ENCODE measurements at places on chromosomes 11 and 22.

GRCh38 chr11:39917256-39917655 lies 1542.2 kb downstream of the LRRC4C start:
- DNase-seq = no peak

GRCh38 chr11:18395735-18396504 lies 1.6 kb downstream of the LDHA start:
- DNase-seq = peak; percentile 100

DNA sequence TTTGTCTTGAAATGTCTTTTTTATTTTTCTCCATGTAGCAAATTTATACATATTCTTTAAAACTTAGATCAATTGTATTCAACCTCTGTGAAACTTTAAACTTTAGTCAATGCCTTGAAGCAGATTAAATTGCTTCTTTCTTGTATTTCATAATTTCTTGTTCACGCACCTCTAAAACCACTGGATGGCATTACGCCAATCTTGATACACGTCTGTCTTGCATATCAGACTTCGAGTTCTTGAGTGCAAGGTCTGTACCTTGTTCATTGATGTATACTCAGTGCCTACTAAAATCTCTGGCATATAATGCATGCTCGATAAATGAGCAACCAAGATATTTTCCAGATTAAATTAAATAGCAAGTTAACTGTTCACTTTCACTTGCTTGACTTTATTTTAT lies 236.8 kb downstream of the CASP12 start:
- DNase-seq = no peak

GRCh38 chr11:75555079-75555811 lies 6.8 kb upstream of the SERPINH1 start:
- no peak for DNase-seq

GRCh38 chr22:35432228-35432905 lies 32.4 kb downstream of the MCM5 start:
- no peak for DNase-seq

DNA sequence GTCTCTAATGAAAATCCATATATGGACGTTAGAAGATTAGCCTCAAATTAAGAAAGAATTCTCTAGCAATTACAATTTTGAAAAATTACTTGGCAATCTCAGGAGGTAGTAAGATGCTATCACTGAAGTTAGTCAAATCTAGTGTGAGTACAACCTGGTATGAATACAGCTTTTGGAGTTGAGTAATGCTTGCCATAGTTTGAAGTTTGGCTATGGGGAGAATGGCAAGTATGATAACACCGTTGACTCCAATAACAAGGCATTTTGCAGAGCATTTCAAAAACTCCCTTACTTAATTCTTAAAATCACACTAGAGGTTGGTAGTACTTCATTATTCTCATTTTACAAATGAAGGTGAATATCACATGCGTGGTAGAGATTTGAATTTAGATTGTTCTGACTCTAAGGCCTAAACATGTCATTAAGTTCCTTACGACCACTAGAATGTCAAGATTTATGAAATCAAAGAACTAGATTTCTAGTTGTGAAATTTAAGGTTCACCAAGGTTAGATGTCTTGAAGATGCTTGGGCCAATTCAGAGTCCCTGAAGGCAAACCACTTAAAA lies 355.4 kb downstream of the ETS1 start:
- DNase-seq = no peak

- no peak for DNase-seq
These were observed 25.5 kb downstream of the BID start for GRCh38 chr22:17748555-17749353.

DNA sequence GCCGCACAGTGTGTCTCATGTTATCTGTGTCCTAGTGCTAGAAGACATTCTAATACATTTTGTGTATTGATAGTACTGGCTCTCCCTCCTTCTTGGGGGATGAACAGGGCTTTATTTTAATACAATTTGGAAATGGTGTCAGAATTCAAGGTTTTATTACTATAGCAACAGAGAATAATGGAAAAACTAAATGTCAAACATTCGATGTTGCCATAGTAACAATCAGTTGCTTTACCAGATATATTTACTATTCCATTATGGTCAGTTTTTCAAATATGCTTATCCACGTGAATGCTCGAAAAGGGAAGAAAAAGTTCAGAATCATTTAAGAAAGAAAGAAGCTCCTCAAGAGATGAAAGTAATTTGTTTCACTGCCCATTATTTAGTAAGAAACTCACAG lies 8.6 kb upstream of the MSANTD4 start:
- no peak for DNase-seq

GRCh38 chr11:126766440-126766839 lies 234.1 kb downstream of the KIRREL3 start:
- DNase-seq = no peak

DNA sequence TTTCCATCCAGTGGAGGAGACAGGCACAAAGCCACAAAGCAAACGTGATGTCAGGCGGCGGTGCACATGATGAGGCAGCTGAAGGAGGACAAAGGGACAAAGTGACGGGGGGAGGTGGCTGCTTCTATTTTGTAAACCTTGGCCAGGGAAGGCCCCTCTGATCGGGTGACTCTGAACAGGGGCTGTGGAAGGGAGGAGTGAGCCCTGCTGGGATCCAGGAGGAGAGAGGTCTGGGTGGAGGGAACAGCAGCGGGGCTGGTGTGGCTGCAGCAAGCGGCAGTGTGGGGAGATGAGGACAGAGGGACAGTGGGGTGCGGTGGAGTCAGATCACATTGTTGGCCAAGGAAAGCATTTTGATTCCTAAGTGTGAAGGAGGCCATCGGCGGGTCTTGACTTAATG lies 36.7 kb downstream of the SHISAL1 start:
- DNase-seq = no peak

GRCh38 chr22:27668828-27669797 lies 132.4 kb downstream of the MN1 start:
- peak; percentile 49 for DNase-seq

- DNase-seq = no peak
These were observed 46.7 kb upstream of the DRD2 start for GRCh38 chr11:113521737-113522517.

DNA sequence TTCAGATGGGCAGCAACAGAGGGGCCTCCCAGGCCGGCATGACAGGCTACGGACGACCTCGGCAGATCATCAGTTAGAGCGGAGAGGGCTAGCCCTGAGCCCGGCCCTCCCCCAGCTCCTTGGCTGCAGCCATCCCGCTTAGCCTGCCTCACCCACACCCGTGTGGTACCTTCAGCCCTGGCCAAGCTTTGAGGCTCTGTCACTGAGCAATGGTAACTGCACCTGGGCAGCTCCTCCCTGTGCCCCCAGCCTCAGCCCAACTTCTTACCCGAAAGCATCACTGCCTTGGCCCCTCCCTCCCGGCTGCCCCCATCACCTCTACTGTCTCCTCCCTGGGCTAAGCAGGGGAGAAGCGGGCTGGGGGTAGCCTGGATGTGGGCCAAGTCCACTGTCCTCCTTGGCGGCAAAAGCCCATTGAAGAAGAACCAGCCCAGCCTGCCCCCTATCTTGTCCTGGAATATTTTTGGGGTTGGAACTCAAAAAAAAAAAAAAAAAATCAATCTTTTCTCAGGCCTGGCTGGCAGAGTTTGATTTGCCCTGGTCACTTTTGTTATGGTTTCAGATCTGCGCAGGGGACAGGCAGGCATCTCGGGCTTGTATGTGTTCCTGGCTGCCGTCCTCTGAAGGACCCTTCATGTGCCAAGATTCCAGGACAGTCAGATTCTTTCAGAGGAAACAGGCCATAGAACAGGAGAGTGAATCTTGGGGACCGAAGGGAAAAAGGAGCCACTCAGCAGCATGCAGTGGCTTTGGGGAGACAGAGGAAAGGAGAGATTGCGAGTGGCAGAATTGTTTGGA lies 5.3 kb downstream of the TAGLN start:
- DNase-seq = no peak

- no peak for DNase-seq
These were observed 2.9 kb upstream of the SHANK2 start for GRCh38 chr11:71255323-71255722.

- no peak for DNase-seq
These were observed at the start of gene CARD10 for GRCh38 chr22:37519268-37520195. CARD10 (minus strand) TSS chr22:37519415; CDS start chr22:37519200, 215 bp downstream.

DNA sequence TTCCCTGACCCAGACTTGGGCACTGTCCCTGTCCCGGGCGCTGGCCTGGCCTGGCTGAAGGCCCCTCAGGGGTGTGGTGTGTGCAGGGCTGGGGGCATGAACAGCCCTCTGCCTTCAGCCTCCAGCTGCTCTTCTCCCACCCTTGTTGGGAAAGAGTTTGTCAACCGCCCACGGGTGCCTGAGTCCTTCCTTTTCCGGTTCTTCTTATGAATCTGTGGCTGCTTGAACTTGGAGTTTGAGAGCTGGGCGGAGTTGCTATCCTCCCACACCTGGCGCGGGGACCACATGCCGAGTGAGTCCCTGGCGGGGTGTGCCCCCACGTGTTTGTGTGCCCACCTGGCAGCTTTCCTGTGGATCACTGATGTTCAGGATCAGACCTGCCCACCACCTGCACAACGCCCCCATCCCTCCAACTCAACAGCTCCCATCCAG lies 13.4 kb downstream of the NFAM1 start:
- DNase-seq = no peak

DNA sequence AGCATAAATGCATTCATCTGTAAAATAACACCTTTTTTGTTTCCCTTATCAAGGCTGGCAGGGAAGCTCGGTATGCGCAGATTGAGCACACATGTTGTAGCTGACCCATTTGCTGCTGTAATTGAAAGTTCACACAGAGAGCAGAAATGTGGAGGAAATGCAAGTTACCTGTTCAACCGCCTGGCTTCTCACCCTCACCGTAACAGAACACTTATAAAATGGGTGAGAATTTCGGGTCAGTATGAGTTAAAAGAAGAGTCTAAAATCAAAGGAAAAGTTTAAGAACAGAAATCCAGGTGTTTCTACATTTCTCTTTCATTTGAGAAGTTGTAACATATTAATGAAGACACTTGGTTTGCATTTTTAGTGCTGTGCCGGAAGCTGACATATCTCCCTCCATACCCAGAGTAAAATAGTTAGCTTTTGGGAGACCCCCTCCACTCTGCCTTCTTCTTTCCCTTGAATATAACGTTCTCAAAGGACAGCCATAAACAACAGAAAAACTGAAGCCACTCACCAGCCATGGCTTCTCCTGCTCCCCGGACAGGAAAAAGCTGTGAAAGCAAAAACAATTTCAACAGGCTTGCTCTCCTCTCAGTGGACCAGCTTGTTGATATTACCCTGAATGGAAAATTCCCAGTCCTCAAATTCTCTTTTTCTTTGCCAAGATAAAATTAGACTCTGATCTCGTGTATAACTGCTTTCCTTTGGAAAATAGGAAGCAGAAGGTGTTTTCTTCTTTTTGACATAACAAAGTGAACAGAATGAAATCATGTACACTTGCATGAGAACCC lies at the start of gene CASP12:
CASP12 (minus strand) TSS at position 570 of the 794 bp plus-strand sequence.
- DNase-seq = no peak

DNA sequence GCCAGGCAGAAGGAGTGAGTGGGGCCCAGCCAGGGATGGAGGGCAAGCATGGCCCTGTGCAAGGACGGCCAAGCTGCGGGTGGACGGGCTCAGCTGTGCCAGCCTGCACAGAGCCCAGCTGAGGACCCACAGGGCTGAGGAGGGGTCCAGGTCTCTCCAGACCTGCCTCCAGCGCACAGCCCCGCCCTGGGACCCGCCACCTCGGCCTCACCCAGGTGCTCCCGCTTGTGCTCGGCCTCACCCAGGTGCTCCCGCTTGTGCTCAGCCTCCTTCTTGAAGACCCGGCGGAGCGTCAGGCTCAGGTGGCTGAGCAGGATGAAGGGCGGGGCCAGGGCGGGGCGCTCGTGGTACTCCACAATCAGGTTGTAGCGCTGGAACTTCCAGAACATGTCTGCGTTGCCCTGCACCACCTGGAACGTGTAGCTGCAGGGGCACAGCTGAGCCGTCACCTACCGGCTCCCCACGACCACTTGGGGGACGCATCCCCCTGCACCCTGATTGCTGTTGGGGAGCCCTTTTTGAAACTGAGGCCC lies 6.4 kb downstream of the TSSC4 start:
- no peak for DNase-seq

GRCh38 chr11:119148720-119149017 lies 183 bp upstream of the ABCG4 start:
- DNase-seq = no peak

GRCh38 chr11:59069087-59069486 lies 17.0 kb upstream of the GLYATL1B start:
- DNase-seq = no peak

- DNase-seq = no peak
These were observed 933.5 kb downstream of the BRD1 start for GRCh38 chr22:48894064-48894671.

GRCh38 chr11:12216671-12217374 lies 106.4 kb downstream of the MICAL2 start:
- DNase-seq = peak; percentile 59

DNA sequence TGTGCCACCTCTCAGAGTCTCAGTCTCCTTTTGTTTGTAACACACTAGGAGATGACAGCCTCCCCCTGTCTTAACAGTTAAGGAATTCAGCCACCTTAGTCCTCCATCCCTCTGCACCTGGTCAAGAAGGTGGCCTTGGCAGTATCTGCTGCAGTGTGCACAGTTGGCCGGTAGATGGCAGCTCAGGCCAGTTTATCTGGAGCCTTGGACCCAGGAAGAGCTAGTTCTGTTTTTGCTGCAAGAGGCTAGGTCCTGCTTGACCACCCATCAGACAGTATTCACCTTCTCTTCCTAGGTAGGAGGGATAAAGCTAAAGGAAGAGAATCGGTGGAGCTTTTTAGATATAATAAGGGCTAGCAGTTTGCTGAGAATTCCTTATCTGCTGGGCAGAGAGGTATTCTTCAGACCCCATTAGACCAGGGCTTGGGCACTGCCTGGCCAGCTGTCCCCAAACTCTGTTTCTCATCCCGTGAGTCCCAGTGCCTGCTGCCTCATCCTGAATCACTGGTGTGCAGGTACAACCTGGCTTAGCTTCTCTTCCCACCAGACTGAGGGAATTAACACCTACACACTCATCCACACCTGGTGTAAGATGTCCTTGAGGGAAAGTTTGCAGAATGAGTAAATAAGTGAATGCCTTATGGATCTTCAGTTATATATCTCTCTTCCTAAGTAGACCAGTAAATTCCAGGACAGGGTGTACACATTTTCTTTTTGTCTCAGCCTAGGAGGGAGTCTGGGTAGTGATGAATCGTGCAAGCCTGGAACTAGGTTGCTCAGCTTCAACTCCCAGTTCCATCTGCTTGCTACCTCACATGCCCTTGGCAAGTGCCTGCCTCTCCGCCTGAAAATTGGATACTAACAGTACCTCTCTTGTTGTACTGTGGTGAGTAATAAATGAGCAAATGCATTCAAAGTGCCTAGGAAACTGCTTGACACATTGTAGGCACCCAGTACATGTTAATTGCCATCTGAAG lies 70.8 kb upstream of the NARS2 start:
- DNase-seq = peak; percentile 70

DNA sequence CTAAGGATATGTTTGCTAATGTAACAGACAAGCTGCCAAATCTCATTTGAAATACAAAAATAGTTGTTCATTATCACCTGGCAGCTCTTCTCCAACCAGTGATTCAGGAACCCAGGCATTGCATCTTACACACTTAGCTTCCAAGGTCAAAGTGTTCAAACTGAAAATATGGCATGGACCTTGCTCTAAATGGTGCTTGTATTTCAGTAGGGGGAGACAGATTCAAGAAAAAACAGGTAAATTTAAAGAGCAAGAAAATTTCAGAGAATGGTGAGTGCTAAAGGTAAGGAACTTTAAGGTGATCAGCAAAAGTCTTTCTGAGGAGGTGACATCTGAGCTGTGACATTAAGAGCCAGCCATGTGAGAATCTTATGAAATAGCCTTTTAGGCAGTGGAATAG lies 82.8 kb upstream of the E2F8 start:
- DNase-seq = no peak

Measured in astrocyte of the spinal cord (primary cell).